ENCODE measurements at places on chromosomes 12 and 14.
A peak's percentile ranks its signal among the peaks of the same experiment; 100 is the strongest.

- DNase-seq, result peak; percentile 18
Measured at GRCh38 chr12:42977451-42978230, 388.1 kb upstream of the PRICKLE1 start.

GRCh38 chr12:32296567-32296966 lies 102.8 kb upstream of the FGD4 start:
- DNase-seq, result no peak

DNA sequence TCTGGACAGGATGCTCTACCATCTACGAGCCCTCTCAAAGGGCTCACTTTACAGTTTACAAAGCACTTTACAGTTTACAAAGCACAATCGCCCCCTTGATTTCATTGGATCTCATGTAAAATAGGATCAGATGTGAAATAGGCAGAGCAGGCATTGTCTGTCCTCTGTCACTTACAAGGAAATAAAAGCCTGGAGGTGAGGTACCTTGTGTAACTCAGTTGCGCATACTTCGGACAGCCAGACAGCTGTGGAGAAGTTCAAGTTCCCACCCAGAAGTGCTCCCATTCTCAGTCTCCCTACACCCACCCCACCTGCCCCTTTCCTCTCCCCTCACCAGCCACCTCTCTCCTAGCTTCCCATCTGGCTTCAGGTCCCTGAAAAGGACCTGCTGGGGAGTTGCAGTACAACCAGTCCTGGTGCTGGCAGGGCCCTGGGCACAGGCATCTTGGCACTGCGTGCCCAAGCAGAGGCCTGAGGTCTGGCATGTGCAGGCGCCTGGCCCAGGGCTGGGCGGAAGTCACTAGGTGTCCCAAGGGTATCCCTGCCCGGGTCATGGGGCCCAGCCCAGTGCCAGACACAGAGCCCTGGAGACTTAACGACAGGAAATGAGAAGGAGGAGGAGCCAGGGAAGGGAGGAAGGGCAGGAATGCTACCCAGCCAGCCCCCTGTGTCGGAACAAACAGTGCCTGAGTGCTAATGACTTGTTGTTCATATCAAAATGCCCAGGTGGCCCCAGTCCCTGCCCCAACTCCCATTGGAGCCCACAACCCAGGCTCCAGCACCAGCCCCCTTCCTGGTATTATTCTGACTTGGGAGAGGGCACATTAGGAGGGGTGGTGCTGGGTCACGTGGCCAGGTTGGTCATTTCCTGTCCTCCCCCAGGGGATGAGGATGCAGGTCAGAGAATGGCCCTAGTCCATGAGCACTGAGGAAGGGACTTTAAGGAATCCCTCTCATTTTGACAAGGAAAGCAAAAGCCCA lies 5.4 kb downstream of the RAPGEF3 start:
- peak; percentile 11 for DNase-seq

DNA sequence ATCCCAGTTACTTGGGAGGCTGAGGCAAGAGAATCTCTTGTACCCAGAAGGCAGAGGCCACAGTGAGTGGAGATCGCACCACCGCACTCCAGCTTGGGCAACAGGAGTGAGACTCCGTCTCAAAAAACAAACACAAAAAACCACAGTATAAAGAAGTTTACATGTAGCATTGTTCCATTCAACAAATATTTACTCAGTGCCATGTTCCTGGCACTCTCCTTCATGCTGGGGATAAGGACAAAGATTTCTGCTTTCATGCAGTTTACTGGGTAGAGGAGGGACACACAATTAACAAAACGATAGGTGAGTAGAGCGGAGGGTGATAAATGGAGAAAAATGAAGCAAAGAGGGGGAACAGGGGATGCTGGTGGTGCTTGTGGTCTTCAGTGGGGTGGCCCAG lies 68.2 kb upstream of the OVCH1 start:
- no peak for DNase-seq

DNA sequence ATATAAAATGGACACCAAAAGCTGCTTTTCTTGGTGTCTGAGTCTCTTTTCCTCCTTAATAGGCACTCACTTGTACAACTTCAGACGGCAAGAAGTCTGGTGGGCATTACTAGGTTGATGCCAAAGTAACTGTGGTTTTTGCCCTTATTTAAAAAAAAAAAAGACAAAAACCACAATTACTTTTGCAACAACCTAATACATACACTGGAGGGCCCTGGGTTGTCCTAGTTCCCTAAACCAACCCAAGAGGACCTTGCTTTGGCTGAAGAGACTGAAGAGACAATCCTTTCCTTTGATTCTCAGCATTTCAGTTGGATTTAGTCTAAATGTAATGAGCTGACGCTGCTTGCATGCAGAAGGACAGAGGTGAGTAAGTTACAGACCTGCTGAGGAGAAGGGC lies 16.2 kb upstream of the PLEKHG3 start:
- DNase-seq, result peak; percentile 84

DNA sequence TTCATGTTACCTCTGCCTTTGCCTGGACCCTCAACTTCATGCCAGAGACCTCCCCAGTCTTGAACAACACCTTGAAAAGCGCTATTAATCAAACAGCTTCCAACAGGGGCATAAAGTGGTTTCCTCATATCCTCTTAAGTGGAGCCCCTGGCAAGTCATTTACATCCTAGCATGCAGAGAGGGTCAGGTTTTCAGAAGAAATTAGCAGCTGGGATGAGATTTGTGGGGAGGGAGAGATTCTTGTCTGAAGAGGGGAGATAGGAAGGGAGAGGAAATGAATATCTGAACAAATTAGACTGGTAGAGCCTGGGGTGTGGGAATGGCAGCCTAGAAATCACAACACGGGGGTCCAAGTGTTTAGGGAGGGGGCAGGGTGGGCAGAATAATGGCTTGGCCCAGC lies 45.6 kb downstream of the CALM1 start:
- no peak for DNase-seq

DNA sequence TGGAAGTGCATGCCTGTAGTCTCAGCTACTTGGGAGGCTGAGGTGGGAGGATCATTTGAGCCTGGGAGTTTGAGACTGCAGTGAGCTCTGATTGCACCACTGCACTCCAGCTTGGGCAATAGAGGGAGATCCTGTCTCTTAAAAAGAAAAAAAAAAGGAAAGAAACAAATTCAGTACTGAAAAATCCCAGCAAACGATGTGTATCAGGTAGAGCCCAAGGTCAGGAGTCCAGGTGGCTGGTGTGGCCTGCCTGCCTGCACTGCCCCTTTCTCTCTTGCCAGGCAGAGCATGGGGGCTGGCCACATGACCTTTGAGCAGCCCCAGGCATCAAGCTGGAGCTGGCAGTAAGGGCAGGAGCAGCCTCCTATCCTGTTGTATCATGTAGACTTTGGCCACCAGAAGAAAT lies 31.8 kb downstream of the ELK3 start:
- DNase-seq, result no peak

DNA sequence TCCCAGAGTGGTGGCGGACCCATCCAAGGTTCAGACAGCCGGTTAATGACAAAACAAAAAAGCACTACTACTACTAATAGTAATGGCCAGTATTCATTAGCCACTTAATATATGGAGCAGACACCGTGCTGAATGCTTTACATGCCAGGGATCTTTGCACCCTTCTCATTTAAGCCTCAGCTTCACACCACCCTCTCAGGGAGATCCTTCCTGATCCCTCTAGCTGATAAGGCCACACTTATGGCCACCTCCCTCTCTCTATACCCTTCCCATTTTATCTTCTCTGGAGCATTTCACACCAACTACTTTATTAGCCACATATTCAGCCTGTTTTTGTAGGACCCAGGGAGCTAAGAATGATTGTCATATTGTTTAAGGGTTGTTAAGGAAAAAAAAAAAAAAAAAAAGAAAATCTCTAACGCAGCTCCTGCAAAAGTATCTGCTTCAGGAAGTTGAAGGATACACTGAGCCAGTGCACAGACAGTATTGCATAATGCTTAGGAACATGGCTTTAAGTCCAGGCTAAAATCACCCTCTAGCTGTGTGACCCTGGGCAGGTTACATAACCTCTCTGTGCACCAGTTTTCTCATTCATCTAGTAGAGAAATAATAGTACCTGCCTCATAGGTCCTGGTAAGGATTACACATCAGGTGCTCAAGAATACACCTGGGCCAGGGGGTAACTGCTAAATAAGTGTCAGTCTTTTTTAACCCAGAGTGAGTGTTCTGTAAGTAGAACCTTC lies 29.4 kb downstream of the NUAK1 start:
- peak; percentile 45 for DNase-seq

- DNase-seq, result no peak
Measured at GRCh38 chr14:32224737-32225377, 21.8 kb upstream of the RNU6-8 start.

Data from MV-4-11 (cell line).